ENCODE measurements at places on chromosomes 2 and 18.

DNA sequence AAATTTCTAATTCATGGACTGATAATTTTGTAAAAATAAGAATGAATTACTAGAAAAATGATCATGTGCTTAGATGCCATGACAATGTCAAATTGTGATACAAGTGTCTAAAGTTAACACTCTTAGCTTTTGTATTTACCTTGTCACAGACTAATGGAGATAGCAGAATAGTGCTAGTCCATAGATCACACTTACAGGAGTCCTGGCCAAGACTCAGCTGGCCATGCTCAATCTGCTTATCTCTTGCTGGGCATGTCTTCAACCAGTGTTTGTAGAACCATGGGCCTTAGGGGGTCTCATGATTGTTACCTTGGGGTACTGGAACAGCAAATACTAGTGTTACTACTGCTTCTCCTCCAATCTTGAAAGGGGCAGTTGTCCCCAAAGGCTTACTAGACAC, 44.0 kb downstream of the TET3 start:
- DNase-seq: no peak

DNA sequence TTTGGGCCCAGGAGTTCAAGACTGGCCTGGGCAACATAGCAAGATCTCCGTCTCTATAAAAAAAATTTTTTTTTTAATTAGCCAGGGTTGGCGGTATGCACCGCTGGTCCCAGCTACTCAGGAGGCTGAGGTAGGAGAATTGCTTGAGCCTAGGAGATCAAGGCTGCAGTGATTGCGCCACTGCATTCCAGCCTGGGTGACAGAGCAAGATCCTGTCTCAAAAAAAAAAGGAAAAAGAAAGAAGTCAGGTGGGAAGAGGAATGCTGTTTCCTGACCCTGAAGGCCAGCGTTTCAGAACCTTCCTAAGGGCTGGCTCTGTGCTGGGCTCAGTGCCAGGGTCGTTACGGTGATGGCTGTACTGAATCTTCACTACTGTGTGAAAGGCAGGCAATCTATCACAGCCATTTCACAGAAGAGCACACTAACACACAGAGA, 35.0 kb upstream of the AGAP1 start:
- no peak for DNase-seq

- DNase-seq: no peak
These were observed 73.2 kb upstream of the NCKAP5 start for GRCh38 chr2:133641497-133641896.

DNA sequence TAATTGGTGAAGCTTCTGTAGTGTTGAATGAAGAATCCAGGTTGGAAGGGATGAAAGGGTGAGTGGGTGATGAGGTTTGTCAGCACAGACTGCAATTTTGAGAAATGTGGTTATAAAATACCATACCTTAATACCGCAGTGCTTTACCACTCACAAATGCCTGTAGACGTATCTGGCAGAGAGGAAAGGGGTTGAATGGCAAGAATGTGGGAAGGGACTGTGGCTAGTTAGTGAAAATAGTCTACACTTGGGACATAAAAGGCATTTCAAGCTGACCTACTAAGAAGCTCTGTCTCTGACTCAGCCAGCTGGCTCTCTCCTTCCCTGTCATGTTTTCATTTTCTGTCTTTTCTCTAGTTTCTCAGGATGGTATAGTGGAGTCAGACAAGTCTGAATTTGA, 25.1 kb downstream of the CDK15 start:
- DNase-seq: no peak

- no peak for DNase-seq
These were observed 113.8 kb upstream of the UXS1 start for GRCh38 chr2:106307860-106308259.

- no peak for DNase-seq
These were observed 70.3 kb downstream of the TGOLN2 start for GRCh38 chr2:85257359-85257969.

GRCh38 chr2:118249531-118249930, 161.3 kb downstream of the INSIG2 start:
- DNase-seq: no peak

DNA sequence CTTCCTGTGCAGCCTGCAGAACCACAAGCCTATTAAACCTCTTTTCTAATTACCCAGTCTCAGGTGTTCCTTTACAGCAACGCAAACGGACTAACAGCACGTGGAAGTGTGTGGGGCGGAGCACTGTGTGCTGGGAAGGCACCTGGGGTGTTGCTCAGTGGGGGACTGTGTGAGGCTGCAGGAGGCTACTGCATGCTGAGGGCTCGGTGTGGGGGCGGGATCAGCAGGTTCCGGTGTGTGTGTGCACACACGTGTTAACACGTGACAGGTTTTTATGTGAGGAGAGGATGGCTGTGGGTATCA, 58.9 kb downstream of the ANKMY1 start:
- no peak for DNase-seq

DNA sequence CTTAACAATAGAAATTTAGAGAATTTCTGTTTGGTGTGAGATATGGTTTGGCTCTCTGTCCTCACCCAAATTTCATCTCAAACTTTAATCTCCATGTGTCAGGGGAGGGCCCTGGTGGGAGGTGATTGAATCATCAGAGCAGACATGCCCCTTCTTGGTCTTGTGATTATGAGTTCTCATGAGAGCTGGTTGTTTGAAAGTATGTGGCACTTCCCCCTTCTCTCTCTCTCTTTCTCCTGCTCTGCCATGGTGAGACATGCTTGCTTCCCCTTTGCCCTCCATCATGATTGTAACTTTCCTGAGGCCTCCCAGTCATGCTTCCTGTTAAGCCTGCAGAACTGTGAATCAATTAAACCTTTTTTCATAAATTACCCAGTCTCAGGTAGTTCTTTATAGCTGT, 524.7 kb upstream of the ACVR2A start:
- DNase-seq: no peak

- DNase-seq: no peak
These were observed 30.0 kb upstream of the ATP6V1B1 start for GRCh38 chr2:70905443-70906421.

DNA sequence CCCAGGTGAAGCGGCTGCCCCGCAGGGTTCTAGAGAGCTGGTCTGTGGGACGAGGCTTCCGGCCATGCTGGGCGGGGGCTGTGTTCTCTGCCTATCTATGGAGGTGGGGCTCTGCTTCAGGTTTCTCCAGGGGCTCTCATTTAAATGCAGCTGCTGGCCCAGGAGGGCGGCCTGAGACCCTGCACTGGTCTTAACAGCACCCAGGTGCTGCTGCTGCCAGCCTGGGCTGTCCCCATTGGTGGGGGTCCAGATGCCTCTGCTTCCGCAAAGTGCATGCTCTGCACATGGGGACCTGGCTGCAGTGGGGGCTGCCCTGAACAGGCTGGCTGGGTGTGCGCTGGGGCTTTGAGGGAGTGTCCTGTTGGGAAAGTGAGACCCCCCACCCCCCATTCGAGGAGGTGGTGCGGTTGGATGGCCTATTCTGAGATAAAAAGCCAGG, 29.7 kb upstream of the ALLC start:
- no peak for DNase-seq

- DNase-seq: no peak
These were observed 47.5 kb upstream of the PXDN start for GRCh38 chr2:1791685-1792435.

DNA sequence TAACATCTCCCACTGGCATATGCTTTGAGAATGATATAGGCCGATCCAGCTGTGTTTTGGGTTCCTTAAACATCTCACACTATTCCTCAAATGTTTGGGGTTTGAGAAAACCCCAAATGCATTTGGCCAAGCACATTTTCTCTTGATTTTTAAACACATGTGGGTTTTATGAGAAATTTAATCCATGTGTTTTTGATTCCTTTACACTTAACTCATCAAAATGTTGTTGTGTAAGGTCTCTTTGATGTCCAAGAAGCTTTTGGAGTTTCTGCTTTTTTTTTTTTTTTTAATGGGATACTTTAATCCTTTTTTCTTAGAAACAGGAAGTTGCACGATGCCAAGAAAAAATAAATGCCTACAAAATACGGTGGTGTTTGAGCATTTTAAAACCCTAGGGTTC, 339.8 kb upstream of the TCF4 start:
- no peak for DNase-seq

DNA sequence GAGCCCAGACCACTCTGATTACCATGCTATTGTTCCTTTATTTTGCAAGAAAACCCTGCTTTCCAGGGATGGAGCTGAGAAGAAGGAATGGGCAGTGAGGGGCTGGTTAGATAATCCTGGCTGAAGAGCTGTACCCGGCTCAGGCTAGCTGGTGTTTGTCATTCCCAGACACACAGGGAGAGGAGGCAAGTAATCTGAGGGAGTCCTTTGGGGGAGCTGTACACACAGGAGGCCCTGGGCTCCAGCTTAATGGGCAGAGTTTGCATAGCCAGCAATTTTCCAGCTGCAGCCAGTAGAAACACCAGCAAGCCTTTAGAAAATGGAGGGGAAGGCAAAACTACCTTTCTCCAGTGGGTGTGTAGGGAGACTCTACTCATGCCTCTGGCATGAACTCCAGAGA, 259.3 kb downstream of the SOX11 start:
- DNase-seq: no peak

- DNase-seq: no peak
These were observed 217.4 kb downstream of the CDCA7 start for GRCh38 chr2:173571887-173572680.

DNA sequence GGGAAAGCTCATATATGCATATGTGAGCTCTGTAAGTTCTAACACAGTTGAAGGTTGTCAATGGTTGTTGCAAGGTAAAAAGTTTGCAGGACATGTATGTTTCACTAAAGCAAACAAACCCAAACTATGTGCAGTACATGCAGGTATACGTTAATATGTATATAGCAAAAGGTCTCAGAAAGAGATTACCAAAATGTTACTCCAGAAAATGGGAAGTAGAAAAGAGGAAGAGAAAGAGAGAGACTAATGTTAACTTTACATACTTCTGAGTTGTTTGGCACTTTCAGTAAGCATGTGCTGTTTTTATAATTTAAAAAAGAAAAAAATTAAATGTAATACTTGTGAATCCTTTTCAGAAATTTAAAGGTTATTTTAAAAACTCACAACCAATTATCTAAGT, 32.8 kb upstream of the PEX13 start:
- no peak for DNase-seq

DNA sequence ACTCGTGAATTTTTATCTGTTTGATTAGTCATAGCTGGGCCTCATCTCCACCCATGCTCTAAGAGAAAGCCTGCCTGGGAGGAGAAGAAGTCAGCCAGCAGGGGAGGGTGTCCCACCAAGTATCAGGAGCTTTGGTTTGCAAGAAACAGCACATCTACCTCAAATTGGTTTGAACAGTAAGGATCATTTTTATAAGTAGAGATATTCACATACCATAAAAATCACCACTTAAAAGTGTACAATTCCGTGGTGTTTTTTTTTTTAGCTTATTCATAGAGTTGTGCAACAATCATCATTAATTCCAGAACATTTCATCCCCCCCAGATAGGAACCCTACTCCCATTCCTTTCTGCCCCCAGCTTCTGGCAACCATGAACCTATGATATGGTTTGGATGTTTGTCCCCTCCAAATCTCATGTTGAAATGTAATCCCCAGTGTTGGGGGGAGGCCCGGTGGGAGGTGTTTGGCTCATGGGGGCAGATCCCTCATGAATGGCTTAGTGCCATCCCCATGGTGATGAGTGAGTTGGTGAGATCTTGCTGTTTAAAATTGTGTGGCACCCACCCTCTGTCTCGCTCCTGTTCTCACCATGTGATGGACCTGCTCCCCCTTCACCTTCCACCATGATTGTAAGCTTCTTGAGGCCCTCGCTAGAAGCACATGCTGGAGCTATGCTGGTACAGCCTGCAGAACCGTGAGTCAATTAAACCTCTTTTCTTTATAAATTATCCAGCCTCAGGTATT, 36.2 kb upstream of the HS6ST1 start:
- DNase-seq: no peak

DNA sequence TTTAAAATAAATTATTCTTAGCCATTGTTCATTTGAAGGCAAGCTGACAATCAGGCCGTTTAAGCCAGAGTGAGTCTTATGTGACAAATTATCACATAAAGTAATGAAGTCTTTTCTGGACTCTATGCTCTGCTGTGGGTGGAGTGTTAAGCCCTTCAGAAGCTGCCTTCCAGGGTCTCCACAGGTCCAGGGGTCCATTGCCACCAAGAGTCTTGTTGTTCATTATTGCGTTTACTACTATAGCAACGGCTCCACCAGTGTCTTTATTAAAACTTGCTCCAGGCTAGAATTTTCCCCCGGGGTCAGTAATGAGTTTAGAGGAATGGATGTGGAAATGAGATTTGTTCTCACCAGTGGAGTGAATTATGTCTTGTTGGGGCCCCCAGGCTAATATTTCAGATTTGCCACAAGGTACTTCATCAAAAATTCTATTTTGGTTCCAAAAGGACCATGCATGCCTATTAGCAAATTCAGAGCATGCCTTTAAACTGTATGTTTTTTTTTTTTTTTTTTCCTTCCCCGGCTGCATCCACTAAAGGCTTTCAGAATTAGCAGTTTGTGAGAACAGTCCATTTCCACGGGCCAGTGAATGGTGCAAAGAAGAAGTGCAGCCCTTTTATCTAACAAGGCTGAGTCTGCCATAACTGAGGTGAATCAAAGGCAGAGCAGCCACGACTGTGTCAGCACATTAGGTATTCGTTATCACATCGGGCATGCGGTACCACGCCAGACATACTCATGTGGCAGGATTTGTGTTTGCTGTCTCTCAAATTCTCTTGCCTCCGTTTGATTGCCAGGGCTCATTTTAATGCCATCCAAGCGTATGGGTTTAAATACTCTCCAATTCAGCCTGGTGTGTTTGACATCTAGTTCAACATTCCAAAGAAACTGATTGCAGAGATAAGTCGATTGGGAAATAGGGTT, 26.2 kb upstream of the LRRTM1 start:
- no peak for DNase-seq

DNA sequence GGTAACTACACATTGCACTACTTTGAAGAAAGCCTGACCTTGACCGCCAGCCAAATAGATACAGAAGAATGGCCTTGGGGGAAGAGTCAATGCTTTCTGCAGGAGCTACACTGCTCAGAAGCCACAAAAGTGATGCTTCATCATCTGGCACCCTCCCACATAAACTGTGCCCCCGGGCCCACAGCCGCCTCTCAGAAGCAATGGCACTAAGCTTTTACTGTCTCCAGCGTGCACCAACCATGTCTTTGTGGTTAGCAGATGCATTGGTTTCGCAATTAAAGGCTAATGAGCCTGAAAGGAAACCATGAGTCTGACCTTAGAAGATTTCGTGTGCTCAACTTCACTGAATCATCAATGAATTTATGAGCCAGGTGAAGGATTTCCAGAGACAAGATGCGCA, 209.4 kb upstream of the TRIB2 start:
- DNase-seq: no peak

- DNase-seq: no peak
These were observed 37.8 kb downstream of the FAM168B start for GRCh38 chr2:131055169-131056065.

DNA sequence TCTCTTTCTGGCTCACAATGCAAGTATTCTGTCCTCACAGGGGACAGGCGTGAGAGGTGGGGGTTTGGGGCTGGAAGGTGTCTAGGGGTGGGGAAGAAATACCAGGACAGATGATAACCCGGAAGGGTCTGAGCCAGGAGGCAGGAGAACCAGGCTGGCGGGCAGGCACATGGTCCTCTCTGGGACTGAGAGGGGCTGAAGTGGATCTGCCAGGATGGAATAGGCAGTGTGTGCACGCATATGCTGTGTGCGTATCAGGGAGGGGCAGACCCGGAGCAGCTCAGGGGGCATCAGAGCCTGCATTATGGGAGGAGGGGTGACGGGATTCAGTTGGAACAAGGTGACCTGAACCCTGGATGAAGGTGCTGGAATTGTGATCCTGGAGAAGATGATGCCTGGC, 157.3 kb downstream of the DYSF start:
- no peak for DNase-seq

All from CMK (cell line).